ENCODE measurements at places on chromosomes 7 and 10.

GRCh38 chr7:10106609-10107008 lies 867.1 kb upstream of the PHF14 start:
- no peak for DNase-seq

- DNase-seq = no peak
Observed at GRCh38 chr10:132163278-132163765, 23.4 kb upstream of the DPYSL4 start.

DNA sequence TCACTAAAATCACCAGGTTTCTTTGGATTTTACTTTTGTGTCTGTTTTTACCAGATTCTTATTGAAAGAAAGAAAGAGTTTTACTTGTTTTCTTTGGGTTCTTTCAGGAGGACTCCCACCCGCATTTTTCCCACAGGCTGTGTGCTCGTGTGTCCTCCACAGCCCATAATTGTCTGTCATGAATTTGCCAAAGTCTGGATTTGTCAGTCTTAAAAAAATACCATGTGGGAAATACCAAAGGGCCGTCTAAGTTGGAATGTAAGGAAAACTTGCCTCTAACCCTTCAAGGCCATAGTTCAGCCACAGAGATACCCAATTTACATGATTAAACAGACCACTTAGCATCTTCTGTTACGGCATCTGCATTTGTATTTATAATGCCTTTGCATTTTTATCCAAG lies 41.3 kb upstream of the INHBA start:
- DNase-seq = peak; percentile 15

DNA sequence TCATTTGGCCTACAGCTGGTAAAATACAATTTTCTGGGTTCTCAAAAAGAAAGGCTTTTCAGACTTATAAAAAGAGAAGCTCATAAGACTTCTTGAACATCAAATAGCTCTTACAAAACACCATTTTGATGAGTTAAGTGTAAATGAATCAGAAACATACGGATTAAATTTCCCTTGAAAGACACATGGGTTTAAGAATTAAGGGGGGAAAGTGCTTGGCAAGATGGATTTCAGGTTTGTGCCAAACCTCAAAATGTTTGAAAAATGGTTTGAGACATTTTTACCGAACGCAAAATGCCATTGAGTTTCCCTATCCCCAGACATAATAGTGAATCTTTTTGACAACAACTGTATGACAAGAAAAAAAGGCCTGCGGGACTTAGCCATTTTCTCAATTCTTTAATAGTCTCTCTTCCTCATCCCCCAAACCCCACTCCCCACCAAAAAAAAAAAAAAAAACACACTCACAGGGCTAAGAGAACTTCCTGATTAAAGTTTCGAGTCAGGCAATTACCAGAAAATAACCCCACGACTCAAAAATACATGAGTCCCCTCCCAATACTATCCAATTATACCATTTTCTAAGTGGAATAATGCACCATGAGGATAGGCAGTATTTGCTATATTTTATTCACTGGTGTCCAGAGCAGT lies 260.1 kb downstream of the TRIL start:
- DNase-seq = peak; percentile 37

GRCh38 chr10:30366829-30367228 lies 17.8 kb upstream of the MTPAP start:
- DNase-seq = no peak

DNA sequence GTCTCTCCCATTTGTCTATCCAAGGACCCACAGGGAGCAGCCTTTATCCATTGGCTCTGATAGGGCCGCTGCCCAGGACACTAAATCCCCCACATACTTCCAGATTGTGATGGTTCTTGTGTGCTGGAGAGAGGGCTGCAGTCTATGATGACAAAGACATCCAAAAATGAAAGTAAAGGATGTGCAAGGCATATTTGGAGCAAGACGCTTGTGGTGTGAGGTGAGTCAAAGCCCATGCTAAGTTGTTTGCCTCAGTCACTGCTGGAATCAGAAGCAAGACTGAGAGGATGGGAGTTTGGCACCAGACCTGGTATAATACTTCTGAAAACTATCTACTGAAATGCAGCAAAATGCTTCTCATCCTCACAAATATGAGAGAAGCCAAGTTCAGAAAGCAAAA lies 22.7 kb downstream of the ZNF22 start:
- no peak for DNase-seq
